ENCODE measurements at places on chromosomes 7 and 10. TPM values are rescaled to one million over a fixed set of nuclear protein-coding genes. Genes with fewer than 3 reads are reported as not detected.

Gene TMEM184A
- total RNA-seq, result not detected

Gene AKR1C4
- not detected for total RNA-seq

GRCh38 chr7:50608196-50608906, 43.1 kb upstream of the DDC start:
- H3K36me3 ChIP-seq, result no peaks in the 10 kb centered on the region
- H3K4me3 ChIP-seq, result no peak overlapping the region
- no peaks in the 10 kb centered on the region for H3K4me1 ChIP-seq
- DNase-seq, result no peak
- H3K27ac ChIP-seq, result no peak overlapping the region

- no peaks in the 10 kb centered on the region for H3K27me3 ChIP-seq
- DNase-seq, result no peak
- no peaks in the 10 kb centered on the region for H3K36me3 ChIP-seq
- no peaks in the 10 kb centered on the region for H3K4me1 ChIP-seq
These were observed 66.3 kb downstream of the CHST15 start for GRCh38 chr10:124027031-124027611.

GRCh38 chr7:64951250-64951848, 39.5 kb downstream of the ZNF117 start:
- H3K4me3 ChIP-seq, result no peak overlapping the region
- peaks cover 10% of the 10 kb centered on the region for H3K4me1 ChIP-seq
- H3K27ac ChIP-seq, result no peak overlapping the region
- H3K27me3 ChIP-seq, result peaks cover 23% of the 10 kb centered on the region
- H3K36me3 ChIP-seq, result no peaks in the 10 kb centered on the region

DNA sequence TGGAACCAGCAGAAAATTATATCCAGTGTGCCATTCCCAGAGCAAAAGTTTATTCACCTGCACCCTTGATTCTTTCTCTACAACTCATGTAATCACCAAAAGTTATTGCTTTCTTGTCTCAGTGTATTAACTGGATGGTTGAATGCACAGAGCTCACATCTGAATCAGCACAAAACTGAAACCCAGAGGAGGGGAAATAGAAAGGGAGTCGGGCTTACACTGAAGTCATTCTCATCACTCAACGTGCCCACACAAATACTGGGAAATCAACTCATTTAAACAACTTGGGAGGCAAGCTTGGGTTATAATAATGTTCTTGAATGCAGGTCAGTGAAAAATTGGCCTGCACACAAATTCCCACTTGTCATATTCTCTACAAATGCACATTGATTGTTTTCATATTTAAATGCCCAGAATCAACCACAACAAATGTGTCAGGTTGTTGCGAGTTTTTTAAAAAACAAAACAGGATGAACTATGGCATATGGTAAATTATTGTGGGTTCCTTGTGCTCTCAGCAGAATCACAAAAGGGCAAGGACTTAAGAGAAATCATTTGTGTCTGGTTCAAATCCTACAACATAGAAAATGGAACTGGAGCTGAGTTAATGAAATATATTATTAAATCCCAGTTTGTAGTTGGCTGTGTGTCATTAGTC, 125.9 kb upstream of the NOBOX start:
- no peak for DNase-seq
- no peak overlapping the region for H3K27ac ChIP-seq
